ENCODE measurements at places on chromosomes 5 and 9.
A peak's percentile ranks its signal among the peaks of the same experiment; 100 is the strongest.

GRCh38 chr5:173736923-173737412 is 120.5 kb upstream of the BOD1 start:
- H3K4me3 ChIP-seq: no peak overlapping the region
- H3K27ac ChIP-seq: no peak overlapping the region
- no peaks in the 10 kb centered on the region for H3K27me3 ChIP-seq
- H3K36me3 ChIP-seq: no peaks in the 10 kb centered on the region

DNA sequence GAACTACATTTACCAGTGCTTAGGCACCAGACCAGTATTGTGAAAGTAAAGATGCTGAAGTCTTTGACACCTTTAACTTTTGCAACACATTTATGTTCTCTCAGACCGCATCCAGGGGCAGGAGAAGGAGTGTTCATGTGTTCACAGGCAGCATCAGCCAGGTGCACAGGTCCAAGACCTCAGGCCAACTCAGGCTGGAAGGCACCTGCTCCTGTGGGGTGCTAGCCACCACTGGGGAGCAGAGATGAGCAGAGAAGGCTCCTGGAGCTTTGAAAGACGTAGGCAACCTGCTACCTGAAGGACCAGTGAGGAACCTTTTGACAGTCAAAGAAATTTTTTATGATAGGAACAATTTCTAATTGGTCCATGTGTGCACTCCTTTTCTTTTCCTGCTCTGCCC is 35.6 kb downstream of the DAPK1 start:
- no peak for DNase-seq
- H3K4me3 ChIP-seq: no peak overlapping the region
- no peaks in the 10 kb centered on the region for H3K27me3 ChIP-seq
- H3K27ac ChIP-seq: no peak overlapping the region
- 0 out of 2 replicates have a peak, but pooled peaks cover 3% of the 10 kb centered on the region for H3K36me3 ChIP-seq

DNA sequence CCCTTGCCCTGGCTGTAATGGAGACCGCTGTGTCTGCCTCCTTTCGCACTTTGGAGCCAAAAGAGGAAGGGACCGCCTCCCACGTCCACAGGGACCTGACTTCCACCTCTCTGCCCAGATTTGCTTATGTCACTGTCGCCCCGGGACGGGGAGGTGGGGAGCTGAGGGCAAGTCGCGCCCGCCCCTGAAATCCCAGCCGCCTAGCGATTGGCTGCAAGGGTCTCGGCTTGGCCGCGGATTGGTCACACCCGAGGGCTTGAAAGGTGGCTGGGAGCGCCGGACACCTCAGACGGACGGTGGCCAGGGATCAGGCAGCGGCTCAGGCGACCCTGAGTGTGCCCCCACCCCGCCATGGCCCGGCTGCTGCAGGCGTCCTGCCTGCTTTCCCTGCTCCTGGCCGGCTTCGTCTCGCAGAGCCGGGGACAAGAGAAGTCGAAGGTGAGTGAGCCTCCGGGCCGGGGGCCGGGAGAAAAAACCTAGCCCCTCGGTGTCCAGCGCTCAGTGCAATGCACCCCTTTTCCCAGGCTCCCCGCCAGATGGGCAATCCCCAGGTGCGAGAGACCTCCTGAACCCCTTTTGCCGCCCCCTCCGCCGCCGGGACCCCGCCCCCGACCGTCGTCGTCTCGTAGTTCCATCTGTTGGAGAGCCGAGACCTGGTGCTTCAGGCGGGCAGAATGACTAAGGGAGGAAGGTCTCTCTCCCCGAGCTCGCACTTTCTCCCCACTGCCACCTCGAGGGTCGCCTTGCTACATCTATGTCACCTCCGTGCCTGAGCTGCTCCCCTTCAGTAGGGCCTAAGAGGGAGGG is at the start of gene GPX3:
TSS of gene GPX3 (plus strand) at position 288 of the 807 bp plus-strand sequence. CDS start at position 352, 64 bp downstream.
- H3K36me3 ChIP-seq: no peaks in the 10 kb centered on the region
- DNase-seq: peak; percentile 94
- H3K27ac ChIP-seq: no peak within 1 kb of the TSS

DNA sequence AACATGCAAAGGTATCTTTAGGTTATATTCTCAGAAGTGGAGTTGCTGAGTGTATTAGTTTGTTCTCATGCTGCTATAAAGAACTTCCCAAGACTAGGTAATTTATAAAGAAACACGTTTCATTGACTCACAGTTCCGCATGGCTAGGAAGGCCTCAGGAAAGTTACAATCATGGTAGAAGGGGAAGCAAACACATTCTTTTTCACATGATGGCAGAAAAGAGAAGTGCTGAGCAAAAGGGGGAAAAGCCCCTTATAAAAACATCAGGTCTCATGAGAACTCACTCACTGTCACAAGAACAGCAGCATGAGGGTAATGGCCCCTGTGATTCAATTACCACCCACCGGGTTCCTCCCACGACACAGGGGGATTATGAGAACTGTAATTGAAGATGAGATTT is 163.6 kb upstream of the PRLR start:
- DNase-seq: no peak
- no peak overlapping the region for H3K27ac ChIP-seq
- no peak overlapping the region for H3K4me3 ChIP-seq
- H3K4me1 ChIP-seq: no peaks in the 10 kb centered on the region

- H3K4me3 ChIP-seq: no peak overlapping the region
- no peak overlapping the region for H3K27ac ChIP-seq
- no peaks in the 10 kb centered on the region for H3K4me1 ChIP-seq
- no peaks in the 10 kb centered on the region for H3K27me3 ChIP-seq
These were observed 87.3 kb upstream of the SLC44A1 start for GRCh38 chr9:105157171-105157583.

DNA sequence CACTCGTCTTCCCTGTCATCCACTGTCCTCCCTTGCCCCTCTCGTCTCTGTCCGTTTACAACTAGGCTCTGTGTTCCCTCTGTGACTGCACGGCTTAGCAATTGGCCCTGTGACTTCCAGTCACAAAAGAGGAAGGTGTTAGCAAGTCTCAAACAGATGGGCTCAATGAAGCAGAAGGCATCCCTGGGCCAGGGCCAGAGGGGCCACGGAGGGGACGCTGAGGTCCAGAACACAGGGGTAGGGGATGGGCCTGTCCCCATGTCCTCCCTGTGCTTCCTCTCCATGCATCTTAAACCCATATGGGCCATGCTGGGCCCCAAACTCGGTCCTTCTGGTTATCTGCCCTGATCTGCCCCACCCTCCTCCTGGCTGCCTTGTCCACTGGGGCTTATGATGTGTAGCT is at the start of gene CD72:
TSS of gene CD72 (minus strand) at position 89 of the 403 bp plus-strand sequence. CDS start 110 bp downstream, outside the sequence.
- H3K4me3 ChIP-seq: peak within 1 kb of the TSS; percentile 85
- DNase-seq: no peak
- H3K27ac ChIP-seq: no peak within 1 kb of the TSS
- no peaks in the 10 kb centered on the region for H3K36me3 ChIP-seq

DNA sequence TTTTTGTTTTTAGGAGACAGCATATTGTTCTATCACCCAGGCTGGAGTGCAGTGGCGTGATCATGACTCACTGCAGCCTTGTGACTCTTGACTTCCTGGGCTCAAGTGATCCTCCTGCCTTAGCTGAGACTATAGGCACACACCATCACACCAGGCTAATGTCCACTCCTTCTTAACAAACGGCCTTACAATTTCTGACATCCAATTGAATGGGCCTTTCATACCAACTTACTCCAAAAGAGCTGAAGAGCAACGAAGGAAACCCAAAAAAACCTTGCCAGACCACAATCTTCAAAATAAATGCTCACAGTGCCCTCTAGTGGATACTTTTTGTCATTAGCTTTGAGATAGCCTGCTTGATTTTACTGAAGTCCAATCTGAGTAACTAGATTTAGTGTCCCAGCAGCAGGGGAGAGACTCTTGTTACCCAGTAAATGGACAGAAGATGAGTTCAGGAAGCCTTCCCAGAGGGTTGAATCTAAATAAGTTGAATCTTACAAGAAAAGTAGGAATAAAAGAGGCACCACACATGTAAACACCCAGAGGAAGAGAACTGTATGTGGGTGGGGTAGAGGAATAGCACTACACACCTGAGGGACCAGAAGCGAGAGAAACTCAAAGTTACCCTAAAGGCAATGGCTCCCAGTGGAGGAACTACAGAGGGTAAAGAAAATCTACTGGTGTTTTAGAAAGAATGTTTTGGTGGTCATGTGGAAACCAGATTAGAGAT is 9.3 kb downstream of the ZNF622 start:
- no peaks in the 10 kb centered on the region for H3K4me1 ChIP-seq
- DNase-seq: peak; percentile 89
- H3K27ac ChIP-seq: no peak overlapping the region
- H3K4me3 ChIP-seq: no peak overlapping the region
- H3K36me3 ChIP-seq: peaks cover 5% of the 10 kb centered on the region

GRCh38 chr5:151557466-151557865 is 33.7 kb downstream of the FAT2 start:
- no peak overlapping the region for H3K27ac ChIP-seq
- no peaks in the 10 kb centered on the region for H3K4me1 ChIP-seq
- no peak for DNase-seq
- no peaks in the 10 kb centered on the region for H3K36me3 ChIP-seq
- no peaks in the 10 kb centered on the region for H3K27me3 ChIP-seq
